ENCODE measurements at places on chromosomes 12 and 14.

DNA sequence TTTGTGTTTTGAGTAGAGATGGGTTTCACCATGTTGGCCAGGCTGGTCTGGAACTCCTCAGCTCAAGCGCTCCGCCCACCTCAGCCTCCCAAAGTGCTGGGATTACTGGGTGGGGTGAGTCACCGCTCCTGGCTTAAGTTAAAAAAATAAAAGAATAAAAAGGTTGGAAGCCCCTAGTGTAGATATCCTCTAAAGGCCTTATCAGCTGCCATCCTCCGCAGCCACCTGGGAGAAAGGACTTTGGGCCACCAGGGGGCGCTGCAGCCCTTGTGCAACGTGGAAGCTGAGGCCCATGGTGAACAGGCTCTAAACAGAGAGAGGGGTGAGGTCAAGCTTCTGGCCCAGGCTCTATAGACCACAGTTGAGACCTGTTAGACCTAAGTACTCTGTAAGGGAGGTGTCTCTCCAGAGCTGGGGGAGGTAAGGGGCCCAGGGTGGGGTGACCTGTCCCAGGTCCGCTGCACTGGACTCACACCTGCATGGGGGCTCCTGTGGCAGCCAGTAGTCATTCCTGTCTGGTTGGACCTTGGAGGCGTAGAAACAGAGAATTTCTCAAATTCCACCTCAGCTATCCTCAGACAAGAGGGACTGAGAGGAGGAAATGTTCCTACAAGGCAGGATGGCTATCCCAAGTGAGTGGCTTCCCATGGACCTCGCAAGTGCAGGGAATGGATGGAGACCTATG is 14.0 kb upstream of the RACGAP1 start:
- ATAC-seq = peak; percentile 73

GRCh38 chr14:38399652-38400051 is 143.8 kb upstream of the CLEC14A start:
- ATAC-seq = no peak

GRCh38 chr12:64801381-64801780 is 23.1 kb upstream of the TBC1D30 start:
- no peak for ATAC-seq

- ATAC-seq = peak; percentile 27
Observed at GRCh38 chr14:23660290-23661226, 24.4 kb downstream of the DHRS2 start.

DNA sequence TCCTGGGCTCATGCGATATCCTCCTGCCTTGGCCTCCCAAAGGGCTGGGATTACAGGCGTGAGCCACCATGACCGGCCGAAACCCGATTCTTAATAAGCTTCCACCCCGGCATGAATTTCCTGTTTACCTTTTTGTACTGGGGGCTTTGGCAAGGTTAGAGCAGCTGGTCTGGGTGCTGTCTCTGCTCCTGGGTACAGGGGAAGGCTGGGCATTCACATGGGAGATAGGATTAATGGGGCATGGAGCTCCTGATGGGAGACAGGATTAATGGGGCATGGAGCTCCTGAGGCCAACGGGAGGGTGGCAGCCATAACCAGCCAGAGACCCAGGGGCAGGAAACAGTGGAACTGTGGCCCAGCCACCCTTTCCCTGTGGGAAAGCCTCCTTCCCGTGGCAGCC is 69.5 kb upstream of the DICER1 start:
- ATAC-seq = no peak

- ATAC-seq = no peak
Observed at GRCh38 chr12:54463484-54463883, 9.9 kb downstream of the GTSF1 start.

DNA sequence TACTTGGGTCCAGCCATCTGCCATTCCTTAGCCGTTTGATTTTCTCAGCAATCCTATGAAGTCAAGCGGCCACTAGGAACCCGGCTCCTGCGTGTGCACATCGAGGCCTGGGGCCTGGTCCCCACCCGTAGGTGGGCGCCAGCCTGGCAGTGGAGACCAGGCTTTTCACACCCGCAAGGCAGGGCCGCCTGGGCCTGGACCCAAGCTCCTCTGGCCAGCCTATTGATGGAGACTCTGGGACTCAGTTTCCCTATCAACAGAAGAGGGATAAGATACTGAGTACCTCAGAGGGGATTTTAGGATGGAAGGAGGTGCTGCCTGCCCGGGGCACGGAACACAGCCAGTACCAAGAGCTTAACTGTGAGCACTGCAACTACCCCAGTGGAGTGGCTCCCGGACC is 104.3 kb upstream of the C14orf180 start:
- ATAC-seq = no peak

- peak; percentile 79 for ATAC-seq
Observed at GRCh38 chr12:28130625-28131598, 59.3 kb upstream of the CCDC91 start.

DNA sequence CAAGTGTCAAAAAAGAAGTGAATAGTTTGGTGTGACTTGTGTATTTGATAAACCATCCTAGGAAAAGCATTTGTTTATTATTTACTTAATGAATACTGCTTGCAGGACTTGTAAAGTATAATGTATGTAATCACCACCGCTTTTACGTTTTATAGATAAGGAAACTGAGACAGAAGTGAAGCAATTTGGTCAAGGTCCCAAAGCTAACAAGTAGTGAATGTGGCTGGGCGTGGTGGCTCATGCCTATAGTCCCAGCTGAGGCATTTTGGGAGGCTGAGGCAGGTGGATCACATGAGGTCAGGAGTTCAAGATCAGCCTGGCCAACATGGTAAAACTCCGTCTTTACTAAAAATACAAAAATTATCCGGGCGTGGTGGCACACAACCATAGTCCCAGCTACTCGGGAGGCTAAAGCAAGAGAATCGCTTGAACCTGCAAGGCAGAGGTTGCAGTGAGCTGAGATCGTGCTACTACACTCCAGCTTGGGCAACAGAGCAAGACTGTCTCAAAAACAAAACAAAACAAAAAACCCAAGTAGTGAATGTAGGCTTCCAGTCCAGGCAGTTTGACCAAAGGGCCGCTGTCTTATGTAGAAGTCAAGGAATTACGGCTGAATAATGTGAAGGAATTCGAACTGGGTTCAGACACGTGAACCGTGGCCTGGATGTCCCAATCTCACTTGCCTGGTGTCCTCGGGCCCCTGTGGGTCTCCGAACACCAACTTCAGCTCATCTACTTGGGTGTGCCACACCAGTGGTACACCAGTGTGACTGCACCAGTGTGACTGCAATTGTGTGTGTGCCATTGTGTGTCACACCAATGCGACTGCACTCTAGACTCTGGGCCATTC is 88.3 kb upstream of the MED13L start:
- ATAC-seq = no peak

DNA sequence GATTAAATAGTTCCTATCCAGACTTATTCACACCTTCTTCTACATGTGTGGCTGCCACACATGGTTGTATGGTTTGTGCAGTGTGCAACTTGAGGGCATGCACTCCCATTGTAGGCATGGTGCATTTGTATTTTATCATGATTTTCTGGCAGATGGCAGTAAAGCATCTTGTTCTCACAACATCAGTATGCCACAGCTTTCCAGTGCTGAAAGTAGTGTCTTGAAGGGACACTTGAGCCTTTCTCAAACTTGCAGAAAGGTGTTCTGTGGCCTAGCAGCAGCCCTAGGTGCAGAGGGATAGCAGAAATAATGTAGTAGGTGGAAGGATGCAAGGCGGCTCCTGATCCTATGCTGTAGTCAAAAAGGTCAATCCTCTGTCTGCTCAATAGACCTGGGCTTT is 72.9 kb downstream of the LMNTD1 start:
- no peak for ATAC-seq
